ENCODE measurements at places on chromosomes 12 and 14.

GRCh38 chr12:79344855-79345847 lies 345.6 kb downstream of the PAWR start:
- DNase-seq, result peak; percentile 32

DNA sequence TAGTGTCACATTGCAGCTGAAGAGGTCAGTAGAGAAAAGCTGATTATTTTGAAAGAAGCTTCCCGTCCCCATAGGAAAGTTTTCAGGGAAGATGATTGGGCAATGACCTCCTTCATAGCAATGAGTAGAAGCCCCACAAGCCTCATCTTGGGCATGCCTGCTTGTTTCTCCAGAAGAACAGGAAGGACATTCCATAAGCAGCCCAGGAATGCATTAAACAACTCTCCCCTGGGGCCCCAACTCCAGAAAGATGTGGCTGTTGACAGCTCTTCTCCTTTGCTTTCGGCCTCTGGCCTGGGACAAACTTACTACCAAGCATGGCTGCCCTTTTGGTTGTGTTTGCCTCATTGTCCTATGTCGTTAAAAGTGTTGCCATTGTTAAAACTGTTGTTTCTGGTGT lies 5.7 kb upstream of the VDR start:
- no peak for DNase-seq

- peak; percentile 26 for DNase-seq
Observed at GRCh38 chr14:67987606-67988005, 168.0 kb downstream of the RAD51B start.

- DNase-seq, result peak; percentile 21
Observed at GRCh38 chr14:71588028-71588427, 344.2 kb upstream of the RGS6 start.

- DNase-seq, result no peak
Observed at GRCh38 chr12:14959463-14959862, 1.9 kb downstream of the ARHGDIB start.
